ENCODE measurements at places on chromosomes 13 and 19. TPM values are rescaled to one million over a fixed set of nuclear protein-coding genes. Genes with fewer than 3 reads are reported as not detected.

EPN1 gene
- 88.9 TPM for total RNA-seq

NLRP9 gene
- total RNA-seq = not detected

- no peak for DNase-seq
These were observed 13.3 kb downstream of the ZC3H4 start for GRCh38 chr19:47100290-47100689.

DNA sequence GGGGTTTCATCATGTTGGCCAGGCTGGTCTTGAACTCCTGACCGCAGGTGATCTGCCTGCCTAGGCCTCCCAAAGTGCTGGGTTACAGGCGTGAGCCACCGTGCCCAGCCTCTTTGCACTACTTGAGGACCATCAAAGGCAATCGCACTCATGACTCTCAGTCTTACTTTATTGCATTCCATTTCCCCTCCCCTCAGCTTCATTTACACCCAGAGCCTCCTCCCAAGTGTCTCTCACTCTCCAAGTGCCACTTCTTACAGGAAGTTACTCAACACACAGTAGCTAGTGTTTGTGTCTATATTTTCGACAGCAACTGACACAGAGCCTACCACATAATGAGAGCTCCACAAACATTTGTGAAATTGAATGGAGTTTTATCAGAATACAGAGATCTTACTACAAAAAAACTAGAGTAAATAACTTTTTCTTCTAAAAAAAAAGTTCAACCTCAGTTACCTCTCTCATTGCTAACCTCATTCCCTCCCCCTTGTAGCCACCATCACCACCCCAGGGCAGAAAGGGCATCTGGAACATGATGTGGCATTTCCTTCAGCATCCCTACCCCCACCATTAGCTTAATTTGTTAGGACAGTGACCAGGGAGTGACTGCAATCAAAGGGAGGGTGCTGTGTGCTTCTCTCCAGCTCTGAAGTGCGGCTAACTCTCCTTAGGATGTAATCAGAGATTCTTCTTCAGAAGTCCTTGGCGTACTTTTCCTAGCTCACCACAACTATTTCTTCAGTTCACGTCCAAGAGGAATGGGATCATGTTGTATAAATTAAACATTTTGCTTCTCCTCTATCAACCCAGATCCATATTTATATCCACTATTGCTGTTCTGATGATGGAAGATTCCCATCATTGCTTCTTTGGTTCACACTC lies 17.0 kb upstream of the RUBCNL start:
- no peak for DNase-seq

ERFL gene
- total RNA-seq = not detected

- no peak for DNase-seq
These were observed 1175.8 kb downstream of the UQCRFS1 start for GRCh38 chr19:28037186-28037585.

DNA sequence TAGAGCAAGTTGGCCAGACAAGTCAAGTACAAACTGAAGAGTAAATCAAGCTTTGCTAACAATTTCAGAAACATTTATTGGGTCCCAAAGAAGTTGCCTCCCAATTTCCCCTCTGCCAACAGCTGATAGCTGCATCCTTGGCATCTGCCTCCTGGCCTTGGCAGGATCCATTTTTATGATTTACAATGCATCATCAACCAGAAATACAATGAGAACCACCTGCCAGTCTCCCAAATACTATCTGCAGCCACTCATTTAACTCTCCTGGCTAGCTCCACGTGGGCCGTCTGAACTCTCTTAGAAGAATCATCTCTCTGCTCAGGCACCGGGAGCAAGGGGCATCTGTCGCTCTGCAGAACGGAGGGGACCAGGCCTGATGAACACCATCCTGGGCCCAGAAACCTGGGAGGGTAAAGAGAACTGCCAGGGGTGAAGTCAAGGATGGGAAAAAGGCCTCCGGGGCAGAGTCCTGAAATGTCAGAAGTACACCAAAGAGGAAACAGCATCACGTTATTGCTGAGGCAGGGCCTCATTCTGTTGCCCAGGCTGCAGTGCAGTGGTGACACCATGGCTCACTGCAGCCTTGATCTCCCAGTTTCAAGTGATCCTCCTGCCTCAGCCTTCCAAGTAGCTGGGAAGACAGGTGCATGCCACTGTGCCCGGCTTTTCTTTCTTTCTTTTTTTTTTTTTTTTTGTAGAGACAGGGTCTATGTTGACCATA lies 2.6 kb downstream of the LONP1 start:
- no peak for DNase-seq

F2RL3 gene
- total RNA-seq = 0.07 TPM

GRCh38 chr19:44346556-44346955 lies 9.9 kb downstream of the ZNF112 start:
- no peak for DNase-seq

SBNO2 gene
- 24.4 TPM for total RNA-seq

DNA sequence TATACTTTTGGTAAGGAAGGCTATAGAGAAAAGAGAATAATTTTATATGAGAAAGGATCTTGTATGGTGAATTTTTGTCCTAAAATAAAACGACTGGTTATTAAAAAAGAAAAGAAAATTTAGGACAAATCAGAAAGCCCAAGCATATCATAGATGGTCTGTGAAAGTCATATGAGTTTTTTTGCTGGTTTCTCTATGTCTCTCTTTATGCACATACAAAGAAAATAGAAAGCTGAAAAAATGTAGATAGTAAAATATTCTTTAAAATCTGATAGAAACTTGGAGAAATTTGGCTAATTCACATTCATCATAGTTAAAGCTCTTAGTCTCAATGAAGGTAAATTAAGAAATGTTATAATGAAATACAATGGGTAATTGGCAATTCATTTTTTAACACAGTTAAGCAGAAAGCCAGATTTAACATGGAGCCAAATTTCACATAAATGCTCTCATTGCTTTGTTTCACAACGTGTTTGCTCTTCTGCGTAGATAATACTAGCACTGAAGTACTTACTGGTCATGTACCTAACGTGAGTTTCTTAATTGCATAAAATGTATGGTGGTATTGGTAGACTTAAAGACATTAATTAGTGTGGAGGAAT lies 621.5 kb upstream of the ATXN8OS start:
- DNase-seq = no peak

DNA sequence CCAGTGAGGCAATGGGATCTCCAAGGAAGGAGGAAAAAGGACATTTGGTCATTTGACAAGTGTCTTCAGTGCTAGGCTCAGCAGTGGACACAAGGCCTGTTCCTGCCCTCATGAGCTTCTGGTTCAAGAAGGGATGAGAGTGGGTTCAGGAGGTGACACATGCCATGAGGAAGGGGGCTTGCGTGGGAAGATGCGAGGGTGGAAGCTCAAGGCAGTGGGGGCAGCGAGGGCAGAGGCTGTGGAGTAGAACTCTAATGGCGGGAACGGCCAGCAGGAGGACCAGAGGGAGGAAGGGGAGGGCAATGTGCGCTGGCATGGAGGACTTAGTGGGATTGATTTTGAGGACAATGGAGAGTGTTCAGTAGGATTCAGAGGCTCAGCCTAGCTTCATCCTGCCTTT lies 3.3 kb downstream of the PIK3R2 start:
- DNase-seq = no peak

DNA sequence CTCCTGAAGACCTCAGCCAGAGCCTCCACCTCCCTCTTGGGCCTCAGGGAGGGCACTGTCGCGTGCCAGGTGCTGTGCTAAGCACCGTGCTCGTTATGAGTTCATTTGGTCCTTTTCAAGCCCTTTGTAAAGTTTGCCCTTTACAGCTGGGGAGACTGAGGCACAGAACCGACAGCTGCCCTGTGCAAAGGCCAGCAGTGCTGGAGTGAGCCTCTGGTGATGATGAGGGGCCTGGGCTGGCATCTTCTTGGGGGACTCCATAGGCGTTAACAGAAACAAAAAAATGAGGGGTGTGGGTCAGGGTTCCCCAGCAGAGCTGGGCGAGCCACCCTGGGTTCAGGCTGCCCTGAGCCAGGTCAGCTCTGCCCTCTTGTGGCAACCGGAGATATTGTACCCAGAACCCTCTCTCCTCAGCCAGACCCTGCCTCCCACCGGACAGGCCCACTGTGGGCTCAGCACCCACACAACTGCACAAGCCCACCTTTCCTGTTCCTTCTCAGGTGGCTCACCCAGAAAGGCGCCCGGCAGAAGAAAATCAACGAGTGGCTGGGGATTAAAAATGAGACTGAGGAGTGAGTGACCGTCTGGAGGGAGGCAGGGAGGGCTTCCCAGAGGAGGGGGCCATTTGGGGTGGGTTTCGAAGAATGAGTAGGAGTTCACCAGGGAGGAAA lies 5.5 kb upstream of the IFI30 start:
- peak; percentile 61 for DNase-seq

DNA sequence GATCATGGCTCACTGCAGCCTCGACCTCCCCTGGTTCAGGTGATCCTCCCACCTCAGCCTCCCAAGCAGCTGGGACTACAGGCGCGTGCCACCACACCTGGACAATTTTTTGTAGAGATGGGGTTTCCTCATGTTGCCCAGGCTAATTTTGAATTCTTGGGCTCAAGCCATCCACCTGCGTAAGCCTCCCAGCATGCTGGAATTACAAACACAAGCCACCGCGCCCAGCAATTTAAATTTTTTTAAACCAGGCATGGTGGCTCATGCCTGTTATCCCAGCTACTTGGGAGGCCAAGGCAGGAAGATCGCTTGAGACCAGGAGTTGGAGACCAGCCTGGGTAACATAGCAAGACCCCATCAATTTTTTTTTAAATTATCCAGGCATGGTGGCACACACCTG lies 59.9 kb upstream of the USE1 start:
- no peak for DNase-seq
